ENCODE measurements at places on chromosomes 2 and 18.

- DNase-seq: no peak
Measured at GRCh38 chr2:186523791-186524190, 37.7 kb downstream of the ZC3H15 start.

DNA sequence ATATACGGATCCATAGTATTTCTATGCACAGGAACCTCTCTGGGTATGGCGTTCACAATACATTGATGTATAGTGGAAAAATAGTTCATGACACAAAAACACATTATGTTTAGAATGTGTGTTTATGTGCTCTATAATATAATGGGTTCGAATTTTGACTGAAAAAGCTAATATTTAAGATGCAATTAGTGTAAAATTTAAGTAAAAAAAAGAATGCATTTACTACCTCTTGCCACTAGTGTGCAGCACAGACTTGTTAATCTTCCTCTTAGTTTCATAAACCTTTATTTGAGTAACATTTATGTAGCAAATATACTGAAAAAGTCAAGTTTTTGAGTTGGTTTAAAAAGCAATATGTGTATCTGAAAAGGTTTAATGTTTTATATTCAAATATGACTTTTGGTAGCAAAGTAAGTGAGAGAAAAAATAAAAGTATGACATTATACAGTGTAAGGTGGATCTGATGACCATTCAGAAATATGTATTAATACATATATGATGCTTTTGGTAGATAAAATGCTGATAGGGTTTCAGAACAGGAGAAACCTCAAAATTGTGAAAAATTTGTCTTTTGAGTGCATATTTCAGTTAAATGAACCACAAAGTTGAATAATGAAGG is 49.4 kb downstream of the CCDC102B start:
- no peak for DNase-seq

- DNase-seq: no peak
Measured at GRCh38 chr2:167334146-167334742, 446.0 kb downstream of the XIRP2 start.

- DNase-seq: no peak
Measured at GRCh38 chr2:64657411-64657810, 3.7 kb upstream of the SERTAD2 start.

- DNase-seq: no peak
Measured at GRCh38 chr2:19114126-19114525, 244.3 kb downstream of the OSR1 start.

- DNase-seq: no peak
Measured at GRCh38 chr2:142742371-142743214, 134.9 kb upstream of the KYNU start.

GRCh38 chr18:69674292-69674877 is 273.3 kb downstream of the CD226 start:
- no peak for DNase-seq

DNA sequence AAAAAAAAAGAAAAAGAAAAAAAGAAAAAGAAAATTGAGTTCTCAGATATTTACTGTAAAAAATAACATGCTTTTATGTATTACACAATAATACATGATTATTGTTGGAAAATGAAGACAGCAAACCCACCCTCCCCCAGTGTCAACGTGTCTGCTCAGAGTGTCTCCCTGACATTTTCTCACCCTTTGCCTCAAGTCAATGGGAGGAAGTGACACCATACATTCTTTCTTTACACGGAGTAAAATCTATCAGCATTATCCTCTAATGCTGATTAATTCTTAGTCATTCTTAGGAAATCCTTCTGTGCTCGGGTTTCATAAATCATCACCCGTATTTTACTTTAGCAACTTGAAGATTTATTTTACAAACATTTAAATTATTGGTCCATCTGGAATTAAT is 32.0 kb downstream of the CTAGE1 start:
- no peak for DNase-seq
